Left kidney (tissue), 8 donors: ENCODE measurements at places on chromosomes 6 and 20.

- peak; percentile 34 for DNase-seq
Observed at GRCh38 chr6:139655783-139656705, 281.6 kb upstream of the CITED2 start.

GRCh38 chr20:2145376-2145775 is 43.7 kb downstream of the STK35 start:
- DNase-seq = no peak

GRCh38 chr6:106981926-106982325 is 7.4 kb upstream of the CD24 start:
- no peak for DNase-seq

GRCh38 chr6:135089901-135090300 is 35.3 kb upstream of the HBS1L start:
- no peak for DNase-seq
